ENCODE measurements at places on chromosomes 1 and 21. TPM values are rescaled to one million over a fixed set of nuclear protein-coding genes. Genes with fewer than 3 reads are reported as not detected.

WNT4 gene
- 2.5 TPM for total RNA-seq

SLC44A3 gene
- 1.2 TPM for total RNA-seq

COL16A1 gene
- total RNA-seq, result 5.1 TPM

OR2T2 gene
- not detected for total RNA-seq

LEFTY2 gene
- 0.13 TPM for total RNA-seq

FAM3B gene
- total RNA-seq, result 0.14 TPM

ITLN1 gene
- not detected for total RNA-seq

IKBKE gene
- total RNA-seq, result 8.0 TPM

THEM5 gene
- 1.1 TPM for total RNA-seq

KLHDC7A gene
- 0.17 TPM for total RNA-seq

NOTCH2NLA gene
- total RNA-seq, result 50.4 TPM

SPRR2A gene
- not detected for total RNA-seq

ADGRB2 gene
- 60.2 TPM for total RNA-seq

OR6N1 gene
- 0.16 TPM for total RNA-seq

GBP6 gene
- not detected for total RNA-seq

ITGB2 gene
- not detected for total RNA-seq

TEDDM1 gene
- total RNA-seq, result 0.29 TPM

SCCPDH gene
- total RNA-seq, result 54.7 TPM

OR2T29 gene
- total RNA-seq, result 0.44 TPM

TNNI3K gene
- total RNA-seq, result 5.3 TPM

LCE7A gene
- 2.4 TPM for total RNA-seq

LCA5L gene
- 1.9 TPM for total RNA-seq

PODN gene
- total RNA-seq, result 0.31 TPM

LRRC40 gene
- total RNA-seq, result 42.4 TPM

ASAP3 gene
- total RNA-seq, result 64.0 TPM

ACTL8 gene
- 0.47 TPM for total RNA-seq

SPATA21 gene
- 0.14 TPM for total RNA-seq

EPHA2 gene
- 15.2 TPM for total RNA-seq

SLC22A15 gene
- total RNA-seq, result 2.6 TPM

MAP3K6 gene
- 9.7 TPM for total RNA-seq

CELA2A gene
- not detected for total RNA-seq

C1QA gene
- total RNA-seq, result not detected

RNF186 gene
- not detected for total RNA-seq

Data from motor neuron (in vitro differentiated cells).